Fibroblast of skin of abdomen (primary cell): ENCODE measurements at places on chromosomes 2 and 18.

GRCh38 chr2:10722252-10722825 is 909 bp downstream of the ATP6V1C2 start:
- no peak for DNase-seq

DNA sequence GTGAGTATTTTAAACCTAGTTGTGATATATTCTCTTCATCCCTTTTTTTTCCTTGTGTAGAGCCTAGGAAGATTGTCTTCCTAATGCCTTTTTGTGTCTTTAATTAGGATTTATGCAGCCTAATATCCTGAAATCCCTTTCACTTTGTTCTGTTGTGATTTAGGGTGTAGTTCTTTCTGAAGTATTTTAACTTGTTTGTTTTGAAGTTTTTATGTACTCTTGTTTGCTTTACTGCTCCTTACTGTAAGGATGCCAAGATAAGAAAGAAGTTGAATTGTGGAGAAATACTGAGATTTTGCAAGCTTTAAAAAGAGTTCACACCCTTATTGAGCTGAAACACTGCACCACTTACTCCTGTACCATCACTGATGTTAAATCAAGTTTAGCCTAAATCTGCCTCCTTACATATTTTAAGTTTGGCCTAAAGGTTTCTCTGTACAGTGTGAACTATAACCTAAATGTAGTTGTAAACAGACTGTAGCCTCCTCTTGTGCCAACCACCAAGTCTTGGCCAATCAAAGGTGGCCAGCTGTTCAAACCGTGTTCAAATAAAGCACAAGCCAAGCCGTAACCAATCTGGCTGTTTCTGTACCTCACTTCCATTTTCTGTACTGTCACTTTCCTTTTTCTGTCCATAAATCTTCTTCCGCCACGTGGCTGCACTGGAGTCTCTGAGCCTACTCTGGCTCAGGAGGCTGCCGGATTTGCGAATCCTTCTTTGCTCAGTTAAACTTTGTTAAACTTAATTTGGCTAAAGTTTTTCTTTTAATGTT is 17.7 kb upstream of the ACOXL start:
- DNase-seq: no peak

DNA sequence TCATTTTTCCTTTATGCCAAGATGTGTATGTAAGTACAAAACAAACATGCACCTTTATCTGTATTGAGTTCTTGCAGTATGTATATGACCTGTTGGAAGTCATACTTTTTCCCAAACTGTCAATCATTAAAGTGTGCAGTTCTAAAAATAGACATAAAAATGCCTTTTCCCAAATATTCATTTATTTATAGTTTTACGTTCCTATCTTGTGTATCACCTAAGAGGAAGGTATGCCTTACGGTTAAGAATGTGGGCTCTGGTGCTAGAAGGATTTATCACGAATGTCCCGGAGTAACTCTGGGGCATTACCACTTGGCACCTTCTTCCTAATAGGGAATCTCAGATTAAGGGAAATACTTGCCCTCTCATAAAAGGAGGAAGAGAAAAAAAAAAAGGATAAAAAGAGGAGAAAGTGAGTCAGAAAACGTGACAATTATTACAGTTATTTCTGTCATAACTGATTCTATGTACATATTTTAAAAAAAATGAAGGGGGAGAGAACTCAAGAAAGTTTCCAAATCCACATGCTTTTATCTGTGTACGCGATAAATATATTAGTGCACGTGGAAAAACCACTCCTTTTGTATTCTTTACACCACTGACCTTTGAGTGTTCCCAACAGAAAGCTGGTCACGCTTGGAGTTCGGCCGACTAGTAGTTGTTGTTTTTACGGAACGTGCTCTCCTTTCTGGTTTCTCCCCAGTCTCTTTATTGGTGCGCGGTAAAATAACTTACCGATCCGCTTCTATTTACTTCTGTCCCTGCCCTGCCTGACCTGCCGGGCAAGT is 721 bp downstream of the MCEE start:
- peak; percentile 21 for DNase-seq

DNA sequence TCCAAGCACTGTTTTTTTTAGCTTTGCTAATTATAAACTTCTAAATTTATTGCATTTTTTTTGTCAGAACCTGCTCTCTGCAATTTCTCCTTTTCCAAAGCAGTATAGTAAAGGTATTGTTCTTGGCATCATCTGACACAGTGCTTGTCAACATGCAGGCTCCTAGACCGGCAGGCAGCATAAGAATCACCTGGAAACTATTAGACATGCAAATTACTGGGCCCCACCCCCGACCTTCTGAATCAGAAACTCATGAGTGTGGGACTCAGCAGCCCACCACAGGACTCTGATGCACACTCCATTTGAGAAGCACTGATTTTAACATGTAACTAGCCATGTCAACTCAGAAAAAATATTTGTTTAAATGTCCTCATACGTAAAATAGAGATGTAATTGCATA is 551.1 kb upstream of the CELF4 start:
- no peak for DNase-seq

- peak; percentile 4 for DNase-seq
Measured at GRCh38 chr2:122255924-122256323, 500.5 kb downstream of the TSN start.

DNA sequence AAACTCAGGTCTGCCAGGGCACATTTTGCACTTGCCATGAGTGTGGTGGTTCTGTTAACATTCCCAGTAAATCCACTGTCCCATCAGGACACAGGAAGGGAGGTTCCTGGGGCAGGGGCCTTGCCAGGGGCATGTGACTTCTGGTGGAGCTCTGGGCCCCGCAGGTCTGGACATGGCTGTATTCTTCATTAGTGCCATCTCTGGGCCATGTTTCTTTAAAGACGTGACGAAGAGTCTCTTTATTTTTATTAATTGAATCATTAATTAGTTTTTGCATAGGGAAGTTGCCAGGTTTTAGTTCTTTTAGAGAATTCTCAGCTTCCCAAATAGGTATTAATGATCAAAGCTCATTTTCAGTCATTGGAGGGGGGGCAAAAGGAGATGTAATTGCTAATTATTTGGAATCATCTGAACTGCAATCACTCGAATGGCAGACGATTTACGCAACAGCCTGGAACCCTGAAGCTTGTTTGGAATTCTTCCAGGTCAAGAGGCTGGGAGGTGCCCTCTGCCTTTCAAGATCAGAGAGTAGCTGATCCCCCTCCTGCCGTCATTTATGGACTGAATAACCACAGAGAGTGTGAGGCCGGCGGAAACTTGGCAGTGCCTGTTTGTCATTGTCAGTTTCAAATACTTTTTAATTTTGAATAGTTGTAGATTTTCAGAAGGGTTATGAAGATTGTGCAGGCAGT is 106.2 kb downstream of the RTP5 start:
- no peak for DNase-seq

- no peak for DNase-seq
Measured at GRCh38 chr2:157431176-157431575, 12.7 kb downstream of the CYTIP start.

- no peak for DNase-seq
Measured at GRCh38 chr2:208033701-208034502, 8.6 kb upstream of the PLEKHM3 start.
